ENCODE measurements at places on chromosomes 3 and 15. TPM values are rescaled to one million over a fixed set of nuclear protein-coding genes. Genes with fewer than 3 reads are reported as not detected.

ATP1B3 gene
- 99.9 TPM for total RNA-seq

TMC3 gene
- not detected for total RNA-seq

CEP97 gene
- total RNA-seq, result 14.2 TPM

TNFSF10 gene
- 0.25 TPM for total RNA-seq

ATP13A5 gene
- total RNA-seq, result not detected

ARF4 gene
- 396 TPM for total RNA-seq

SPG11 gene
- total RNA-seq, result 65.1 TPM

KIF7 gene
- 2.7 TPM for total RNA-seq

DLL4 gene
- total RNA-seq, result 0.10 TPM

SLC2A2 gene
- total RNA-seq, result not detected

LNP1 gene
- total RNA-seq, result 1.2 TPM

GHSR gene
- total RNA-seq, result not detected

CLRN1 gene
- total RNA-seq, result not detected

WNT7A gene
- 0.47 TPM for total RNA-seq

SLITRK3 gene
- not detected for total RNA-seq

GATM gene
- 0.54 TPM for total RNA-seq

CPLX3 gene
- total RNA-seq, result not detected

KIF9 gene
- 9.5 TPM for total RNA-seq

DAZL gene
- total RNA-seq, result not detected

RLBP1 gene
- total RNA-seq, result not detected

CA12 gene
- 20.3 TPM for total RNA-seq

PARL gene
- total RNA-seq, result 73.5 TPM

RTP4 gene
- not detected for total RNA-seq

CEMIP gene
- total RNA-seq, result 0.14 TPM

SLC51B gene
- not detected for total RNA-seq

GABRB3 gene
- not detected for total RNA-seq

EIF5A2 gene
- 6.0 TPM for total RNA-seq

HTR3E gene
- not detected for total RNA-seq

CCDC9B gene
- total RNA-seq, result 36.0 TPM

ANKRD63 gene
- not detected for total RNA-seq

PLXND1 gene
- 5.6 TPM for total RNA-seq

MORC1 gene
- not detected for total RNA-seq

ITIH3 gene
- not detected for total RNA-seq

LRRN1 gene
- total RNA-seq, result 1.2 TPM

ZNF660 gene
- not detected for total RNA-seq

POPDC2 gene
- total RNA-seq, result 0.93 TPM

TNK2 gene
- 75.8 TPM for total RNA-seq

ARL14 gene
- 0.72 TPM for total RNA-seq

PLSCR1 gene
- total RNA-seq, result 79.2 TPM

LOXL1 gene
- total RNA-seq, result 4.7 TPM

STXBP5L gene
- not detected for total RNA-seq

PROS1 gene
- 15.6 TPM for total RNA-seq

KLHL18 gene
- total RNA-seq, result 36.4 TPM

FAM107A gene
- not detected for total RNA-seq

RPL39L gene
- total RNA-seq, result 3.3 TPM

FILIP1L gene
- total RNA-seq, result 2.4 TPM

ZIC1 gene
- not detected for total RNA-seq

GOLGA6B gene
- total RNA-seq, result not detected
